Stimulated activated CD8-positive, alpha-beta memory T cell treated with anti-CD3 and anti-CD28 coated beads, Interleukin-4, amount 100 ng/mL, for 4 hours (primary cell): ENCODE measurements at places on chromosomes 3 and 15.

GRCh38 chr3:151686257-151686656 is 47.5 kb upstream of the AADACL2 start:
- no peak for DNase-seq

- DNase-seq = no peak
Measured at GRCh38 chr3:147422196-147422595, 13.0 kb downstream of the ZIC1 start.

DNA sequence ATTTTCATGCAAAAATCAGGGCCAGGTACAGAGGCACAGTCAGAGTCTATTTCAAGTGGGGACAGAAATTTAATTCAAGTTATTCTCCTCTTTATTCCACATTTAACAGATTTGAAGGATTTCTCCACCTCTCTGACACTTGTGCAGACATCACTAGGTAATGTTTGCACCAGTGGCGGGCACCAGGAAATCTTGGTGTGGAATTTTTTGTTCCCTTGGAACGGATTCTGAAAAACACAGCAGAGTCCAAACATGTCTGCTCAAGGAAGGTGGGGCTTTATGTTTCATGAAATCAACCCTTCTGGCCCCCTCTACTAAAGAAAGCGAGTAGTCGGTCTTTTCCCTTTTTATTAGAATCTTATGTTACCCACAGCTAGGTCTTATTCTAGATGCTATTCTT is 271.2 kb upstream of the MDFIC2 start:
- DNase-seq = no peak

GRCh38 chr15:72827226-72827625 is 43.7 kb upstream of the ADPGK start:
- DNase-seq = no peak

GRCh38 chr3:53817809-53818208 is 28.4 kb downstream of the CHDH start:
- no peak for DNase-seq

- no peak for DNase-seq
Measured at GRCh38 chr3:66039590-66039887, 821 bp upstream of the MAGI1 start.

DNA sequence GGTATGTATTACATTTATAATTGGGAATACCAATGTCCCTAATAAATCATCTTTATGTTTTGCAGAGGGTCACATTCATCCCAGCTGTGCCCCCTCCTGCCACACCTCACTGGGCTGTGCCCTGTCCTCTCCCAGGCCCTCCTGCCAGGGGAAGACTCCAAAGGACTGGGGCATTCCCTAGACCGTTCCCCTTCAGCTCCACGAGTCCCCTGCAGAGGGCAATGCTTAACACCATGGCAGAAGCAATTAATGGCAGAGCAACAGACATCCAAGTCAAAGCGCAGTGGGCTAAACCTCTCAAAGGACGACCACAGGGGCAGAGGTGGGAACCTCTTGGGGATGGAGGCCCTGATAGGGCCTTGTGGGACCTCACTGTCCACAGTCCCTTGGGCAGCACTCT is 71.3 kb upstream of the SEC13 start:
- DNase-seq = no peak

DNA sequence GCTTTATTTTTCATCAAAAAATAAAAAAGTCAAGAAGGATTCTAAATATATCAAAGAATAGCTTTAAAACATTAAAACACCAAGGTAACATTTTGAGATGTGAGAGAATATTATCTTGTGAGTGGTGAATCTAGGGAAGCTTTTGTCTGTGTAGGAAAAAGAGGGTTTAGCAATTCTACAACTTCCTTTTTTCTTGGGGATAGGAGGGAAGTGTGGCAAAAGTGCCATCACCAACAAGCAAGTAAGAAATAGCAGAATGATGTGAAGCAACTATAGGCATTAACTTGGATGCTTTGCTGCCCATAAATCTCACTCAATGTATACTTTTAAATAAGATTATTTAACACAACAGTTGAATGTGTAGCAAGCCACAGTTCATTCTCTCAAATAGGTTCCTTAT is 57.8 kb upstream of the SUCLG2 start:
- DNase-seq = no peak

- no peak for DNase-seq
Measured at GRCh38 chr3:115595611-115596275, 27.6 kb upstream of the GAP43 start.
